ENCODE measurements at places on chromosomes 2 and 18.

DNA sequence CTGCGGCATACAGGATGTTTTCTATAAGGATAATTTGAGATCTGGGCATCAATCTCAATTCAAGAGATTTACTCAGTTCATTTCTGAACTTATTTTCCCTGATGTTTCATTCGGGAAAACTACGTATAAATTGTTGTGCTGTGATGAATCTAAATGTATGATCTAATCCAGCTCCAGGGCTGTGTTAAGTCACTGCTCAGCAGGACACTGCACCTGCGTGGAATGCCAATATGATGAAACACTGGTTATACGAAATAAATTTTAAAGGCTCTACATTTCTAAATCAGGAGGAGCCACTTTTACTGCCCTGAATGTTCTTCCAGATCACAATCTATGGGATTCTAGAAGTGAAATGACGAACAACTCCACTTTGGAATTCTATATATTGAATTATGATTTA lies 259.0 kb downstream of the HNMT start:
- no peak for DNase-seq

DNA sequence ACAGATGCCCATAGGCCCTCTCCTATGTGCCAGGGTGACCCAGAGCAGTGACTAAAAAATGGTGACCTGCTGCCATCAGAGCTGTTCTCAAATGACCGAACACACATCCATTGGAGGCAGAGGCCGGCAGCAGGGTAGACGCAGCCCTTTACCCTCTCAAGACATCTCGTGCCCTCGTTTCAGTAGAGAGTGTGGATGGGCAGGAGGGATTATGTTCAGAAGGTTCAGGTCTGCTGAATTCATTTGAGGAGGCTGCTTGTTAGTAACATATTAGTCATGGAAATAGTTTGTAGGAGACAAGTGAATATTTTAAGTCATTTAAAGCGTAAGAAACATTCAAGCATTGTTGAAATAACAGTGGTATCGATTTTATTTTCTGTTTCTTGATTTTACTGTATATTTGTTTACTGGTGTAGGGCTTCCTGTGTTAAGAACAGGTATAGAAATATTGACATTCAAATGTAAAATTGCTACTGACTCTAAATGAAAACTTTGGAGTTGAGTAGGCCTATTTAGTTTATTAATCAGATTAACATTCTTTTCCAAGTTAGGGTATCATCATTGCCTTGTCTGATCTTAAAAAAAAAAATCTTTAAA lies 82.6 kb downstream of the ZNF532 start:
- no peak for DNase-seq

DNA sequence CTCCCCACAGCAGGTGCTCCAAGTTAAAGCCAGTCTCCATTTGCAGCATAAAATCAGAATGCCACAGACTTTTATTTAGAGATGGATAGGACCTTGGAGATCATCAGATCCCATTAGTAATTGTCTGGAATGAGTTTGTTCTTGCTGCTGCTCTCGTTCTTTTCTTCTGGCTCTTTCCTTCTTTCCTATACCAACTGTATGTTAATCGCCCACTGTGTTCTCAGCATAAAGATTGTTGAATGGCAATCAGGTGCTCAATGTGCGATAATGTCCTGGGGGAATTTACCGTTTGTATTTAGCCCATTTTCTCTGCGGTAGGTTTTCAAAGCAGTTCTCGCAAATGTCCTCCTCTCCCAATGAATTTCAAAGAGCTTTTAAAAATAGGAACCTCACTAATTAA lies 3.3 kb downstream of the GPR39 start:
- no peak for DNase-seq

DNA sequence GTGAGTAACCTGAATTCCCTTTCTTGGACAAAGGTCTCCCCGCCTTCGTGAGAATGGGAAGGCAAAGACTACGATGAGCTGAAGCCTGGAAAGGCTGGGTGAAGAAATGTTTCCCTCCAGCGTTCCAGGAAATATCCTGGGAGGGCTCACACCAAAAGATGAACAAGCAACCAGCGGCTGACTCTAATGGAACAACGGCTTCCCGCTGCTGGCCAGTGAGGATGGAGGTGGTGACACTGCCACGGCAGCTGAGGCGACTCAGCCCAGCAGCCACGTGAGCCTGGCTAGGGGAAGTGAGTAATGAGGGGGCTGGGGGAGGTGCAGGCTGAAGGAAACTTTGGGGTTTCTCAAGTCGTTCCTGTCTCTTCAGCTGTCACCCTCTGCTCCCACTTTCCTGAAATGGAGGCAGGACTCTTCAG lies 105.0 kb upstream of the SMAD7 start:
- no peak for DNase-seq

DNA sequence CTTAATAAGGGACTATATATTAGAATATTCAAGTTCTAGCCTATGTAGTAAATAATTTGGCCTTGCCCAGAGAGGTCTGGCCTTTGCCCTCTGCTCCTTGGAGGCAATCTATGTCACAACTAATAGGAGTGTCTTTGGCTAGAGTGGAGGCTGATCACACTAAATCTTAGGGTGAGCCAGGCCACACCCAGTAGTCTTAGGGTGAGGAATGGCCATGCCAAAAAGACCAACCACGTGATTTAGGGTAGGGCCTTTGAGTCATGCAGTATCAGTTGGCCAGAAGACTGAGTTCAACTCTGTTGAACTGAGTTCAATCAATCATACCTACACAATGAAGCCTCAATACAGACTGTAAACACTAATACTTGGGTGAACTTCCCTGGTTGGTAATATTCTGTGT lies 26.0 kb upstream of the FLACC1 start:
- DNase-seq = no peak

DNA sequence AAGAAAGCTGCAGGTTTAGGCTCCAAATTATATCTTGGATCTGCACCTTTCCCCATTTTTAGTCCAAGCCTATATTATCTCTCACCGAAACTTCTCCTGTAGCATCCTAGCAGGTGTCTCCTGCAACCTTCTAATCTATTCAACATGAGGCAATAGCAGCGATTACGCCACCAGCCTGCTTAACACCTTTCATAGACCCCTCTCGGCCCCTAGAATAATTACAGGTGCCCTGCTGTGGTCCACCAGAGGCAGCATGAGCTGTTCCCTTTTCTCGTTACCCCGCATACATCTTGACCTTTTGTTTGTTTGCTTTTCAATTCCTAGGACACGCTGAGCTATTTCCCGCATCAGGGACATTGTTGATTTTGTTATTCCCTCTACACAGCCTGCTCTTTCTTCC lies 361.9 kb downstream of the CYRIA start:
- no peak for DNase-seq

Data from stimulated activated CD4-positive, alpha-beta T cell treated with anti-CD3 and anti-CD28 coated beads, Interleukin-1b, Interleukin-23, amount 100 ng/mL, for 1 hour (primary cell).